ENCODE measurements at places on chromosomes 16 and 17. TPM values are rescaled to one million over a fixed set of nuclear protein-coding genes. Genes with fewer than 3 reads are reported as not detected.
A peak's percentile ranks its signal among the peaks of the same experiment; 100 is the strongest.

- peak; percentile 64 for DNase-seq
Measured at GRCh38 chr17:81510785-81511553, 1.6 kb downstream of the ACTG1 start.

TMEM92 gene
- total RNA-seq: not detected

HID1 gene
- total RNA-seq: 7.6 TPM

DNA sequence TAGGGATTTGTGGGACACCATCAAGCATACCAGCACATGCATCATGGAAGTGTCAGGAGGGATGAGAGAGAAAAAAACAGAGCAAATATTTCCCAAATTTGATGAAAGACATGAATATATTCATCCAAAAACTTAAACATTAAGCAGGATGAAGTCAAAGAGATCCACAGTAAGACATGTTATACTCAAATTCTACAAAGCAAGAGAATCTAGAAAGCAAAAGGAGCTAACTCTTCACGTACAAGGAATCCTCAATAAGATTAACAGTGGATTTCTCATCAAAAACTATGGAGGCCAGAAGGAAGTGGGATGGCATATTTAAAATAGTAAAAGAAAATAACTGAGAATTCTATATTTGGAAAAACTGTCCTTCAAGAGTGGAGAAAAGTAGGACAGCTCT, 374.8 kb downstream of the ZFHX3 start:
- DNase-seq: no peak

ORC6 gene
- 1.5 TPM for total RNA-seq

DNA sequence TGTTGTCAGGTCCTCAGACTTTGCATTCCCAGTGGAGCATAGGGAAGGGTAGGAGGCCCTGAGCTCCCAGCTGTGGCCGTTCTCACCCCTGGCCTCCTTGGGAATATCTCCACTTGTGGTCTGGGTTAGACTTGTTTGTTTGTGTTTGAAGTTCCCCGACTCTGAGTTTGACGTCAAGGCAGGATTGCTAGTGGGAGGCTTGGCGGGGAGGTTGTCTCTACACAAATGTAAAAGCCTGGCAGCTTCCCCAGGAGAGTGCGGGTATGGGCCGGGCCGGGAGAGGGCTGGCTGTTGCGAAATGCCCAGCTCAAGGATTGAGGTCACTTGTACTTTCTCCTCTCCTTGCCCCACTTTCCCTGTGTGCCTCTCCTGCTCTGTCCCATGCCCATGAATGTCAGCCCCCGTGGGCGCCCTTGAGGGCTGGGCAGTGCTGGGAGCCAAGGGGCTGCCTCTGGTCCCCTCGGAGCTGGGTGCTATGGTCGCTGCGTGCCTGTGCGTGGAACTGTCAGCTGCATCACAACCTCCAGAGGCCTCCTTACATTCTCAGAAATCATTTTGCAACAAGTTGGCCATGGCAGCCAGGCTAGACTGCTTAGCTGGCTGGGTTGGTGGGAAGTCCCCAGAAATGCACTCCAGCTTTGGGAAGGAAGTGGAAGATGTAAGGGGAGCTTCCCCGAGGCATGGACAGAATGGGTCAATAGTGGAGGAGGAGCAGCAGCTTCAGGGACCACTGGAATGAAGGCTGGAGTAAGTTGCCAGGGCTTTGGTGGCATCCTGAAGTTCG, 84.3 kb downstream of the KSR1 start:
- DNase-seq: peak; percentile 84

CMTM2 gene
- not detected for total RNA-seq

DNA sequence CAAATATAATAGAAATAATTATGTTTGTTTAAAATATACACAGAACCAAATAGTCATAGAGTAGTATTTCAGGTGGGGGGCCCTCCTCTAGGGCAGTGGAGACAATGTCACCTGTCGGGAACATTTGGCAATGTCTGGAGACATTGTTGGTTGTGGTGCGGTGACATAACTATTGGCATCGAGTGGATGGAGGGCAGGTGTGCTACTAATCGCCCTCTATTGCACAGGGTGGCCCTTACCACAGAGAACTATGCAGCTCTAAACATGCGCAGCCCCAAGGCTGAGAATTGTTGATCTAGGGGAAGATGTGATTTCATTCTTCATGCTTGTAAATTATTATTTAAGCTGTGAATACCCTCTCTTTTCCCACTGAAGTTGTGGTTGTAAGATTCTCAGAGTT, 594.0 kb downstream of the WWOX start:
- no peak for DNase-seq

CIITA gene
- total RNA-seq: 6.4 TPM

DNA sequence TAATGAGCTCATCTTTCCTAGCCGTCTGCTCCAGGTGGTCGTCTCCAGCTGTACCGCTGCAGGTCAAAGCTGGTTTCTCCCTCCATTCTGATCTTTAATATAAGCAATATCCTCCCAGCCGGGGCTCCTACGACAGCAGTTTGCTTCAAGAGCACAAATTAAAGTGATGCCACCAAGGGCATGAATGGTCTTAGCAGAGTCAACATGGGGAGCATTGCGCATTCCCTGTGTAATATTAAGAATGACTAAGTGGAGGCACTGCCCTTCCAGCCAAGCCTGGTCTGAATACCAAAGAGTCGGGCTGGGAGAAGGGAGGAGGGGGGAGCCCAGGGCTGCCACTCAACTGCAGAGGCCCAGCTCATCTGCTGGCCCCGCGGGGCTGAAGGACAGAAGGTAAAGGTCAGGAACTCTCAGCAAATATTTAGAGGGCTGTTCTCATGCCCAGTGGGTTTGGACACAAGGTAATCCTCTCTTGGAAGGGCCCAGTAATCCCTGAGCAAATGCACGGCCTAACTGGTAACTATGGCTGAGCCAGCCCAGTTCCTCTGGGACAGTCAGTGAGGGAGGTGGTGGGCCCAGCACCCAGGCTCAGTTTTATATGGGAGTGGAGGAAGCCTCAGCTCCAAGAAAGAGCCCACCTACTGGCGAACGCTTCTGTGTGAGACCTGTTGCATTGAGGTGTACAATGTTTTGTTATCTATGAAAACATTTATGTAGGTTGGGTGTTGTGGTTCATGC, 121.2 kb downstream of the IRX3 start:
- DNase-seq: no peak

DNA sequence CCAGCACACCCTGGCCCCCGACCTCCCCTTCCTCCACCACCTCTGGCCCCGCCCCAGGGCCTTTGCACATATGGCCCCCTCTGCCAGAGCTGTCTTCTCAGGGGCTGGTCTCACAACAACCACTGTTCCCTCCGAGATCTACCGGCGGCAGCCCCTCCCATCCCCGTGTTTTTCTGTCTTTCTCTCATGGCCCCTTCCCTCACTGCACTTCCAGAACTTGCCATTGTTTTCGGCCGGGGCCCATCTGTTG, 30.2 kb downstream of the ZFPM1 start:
- no peak for DNase-seq

SNF8 gene
- 105 TPM for total RNA-seq

TMEM204 gene
- total RNA-seq: 20.2 TPM

DNA sequence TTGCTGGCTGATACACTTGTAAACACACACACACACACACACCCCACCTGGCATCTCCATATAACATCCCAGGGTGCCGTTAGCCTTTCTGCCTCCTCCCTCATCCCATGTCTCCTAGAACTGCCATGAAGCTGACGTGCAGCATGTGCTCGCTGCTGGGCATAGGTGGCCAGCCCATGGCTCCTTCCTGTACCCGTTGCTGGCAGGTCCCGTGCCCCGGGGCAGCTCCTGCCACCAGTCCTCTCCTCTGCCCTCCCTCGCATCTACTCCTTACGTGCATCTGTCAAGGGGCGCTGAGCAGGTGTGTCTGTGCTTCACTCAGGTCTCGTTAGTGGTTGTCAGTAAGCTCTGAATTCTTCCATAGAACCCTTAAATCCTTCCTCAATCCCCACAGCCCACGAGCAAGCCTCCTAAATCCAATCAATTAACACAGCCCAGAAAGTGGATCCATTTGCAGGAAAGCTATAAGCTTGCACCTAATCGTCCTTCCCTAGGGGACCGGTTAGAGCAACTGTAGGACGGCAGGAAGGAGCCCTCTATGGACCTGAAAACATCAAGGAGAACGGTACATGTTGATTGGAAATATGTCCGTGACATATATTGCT, 218.1 kb upstream of the FOXF1 start:
- no peak for DNase-seq

RNF222 gene
- not detected for total RNA-seq

- no peak for DNase-seq
Measured at GRCh38 chr17:66855204-66855603, 20.3 kb downstream of the CACNG5 start.

- no peak for DNase-seq
Measured at GRCh38 chr17:59488805-59489204, 76.6 kb upstream of the DHX40 start.

DNA sequence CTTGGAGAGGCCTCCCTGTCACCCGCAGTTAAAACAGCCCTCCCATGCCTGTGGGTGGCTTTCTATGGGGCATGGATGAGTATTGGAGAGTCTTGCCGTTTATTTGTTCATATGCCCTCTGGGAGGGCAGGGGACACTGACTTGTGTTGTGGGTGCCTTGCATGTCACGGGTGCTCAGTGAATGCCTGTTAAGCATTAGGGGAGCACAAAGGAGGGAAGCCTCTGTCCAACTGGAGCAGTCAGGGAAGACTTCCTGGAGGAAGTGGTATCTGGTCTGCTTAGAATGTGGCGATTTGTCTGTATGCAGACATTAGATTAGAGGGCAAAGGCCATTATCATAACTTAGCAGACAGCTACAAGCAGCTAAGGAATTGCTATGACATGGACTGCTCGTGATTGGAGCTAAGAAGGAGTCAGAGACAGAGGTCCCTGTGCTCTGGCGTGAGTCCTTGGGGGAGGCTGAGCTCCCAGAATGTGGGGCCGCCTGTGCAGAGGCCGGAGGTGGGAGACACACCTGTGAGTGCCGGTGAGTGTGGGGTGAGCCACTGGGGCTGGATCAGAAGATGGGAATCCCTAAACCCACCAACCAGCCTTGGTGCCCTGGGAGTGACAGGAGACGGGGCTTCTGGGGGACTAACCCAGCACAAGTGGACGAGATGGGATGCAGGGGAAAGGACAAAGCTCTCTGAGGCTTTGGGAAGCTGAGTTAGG, 286.1 kb downstream of the SEC14L1 start:
- no peak for DNase-seq

- DNase-seq: no peak
Measured at GRCh38 chr17:8377422-8377821, 918 bp upstream of the KRABD2 start.

- no peak for DNase-seq
Measured at GRCh38 chr16:23398987-23399805, 53.8 kb downstream of the COG7 start.

DNA sequence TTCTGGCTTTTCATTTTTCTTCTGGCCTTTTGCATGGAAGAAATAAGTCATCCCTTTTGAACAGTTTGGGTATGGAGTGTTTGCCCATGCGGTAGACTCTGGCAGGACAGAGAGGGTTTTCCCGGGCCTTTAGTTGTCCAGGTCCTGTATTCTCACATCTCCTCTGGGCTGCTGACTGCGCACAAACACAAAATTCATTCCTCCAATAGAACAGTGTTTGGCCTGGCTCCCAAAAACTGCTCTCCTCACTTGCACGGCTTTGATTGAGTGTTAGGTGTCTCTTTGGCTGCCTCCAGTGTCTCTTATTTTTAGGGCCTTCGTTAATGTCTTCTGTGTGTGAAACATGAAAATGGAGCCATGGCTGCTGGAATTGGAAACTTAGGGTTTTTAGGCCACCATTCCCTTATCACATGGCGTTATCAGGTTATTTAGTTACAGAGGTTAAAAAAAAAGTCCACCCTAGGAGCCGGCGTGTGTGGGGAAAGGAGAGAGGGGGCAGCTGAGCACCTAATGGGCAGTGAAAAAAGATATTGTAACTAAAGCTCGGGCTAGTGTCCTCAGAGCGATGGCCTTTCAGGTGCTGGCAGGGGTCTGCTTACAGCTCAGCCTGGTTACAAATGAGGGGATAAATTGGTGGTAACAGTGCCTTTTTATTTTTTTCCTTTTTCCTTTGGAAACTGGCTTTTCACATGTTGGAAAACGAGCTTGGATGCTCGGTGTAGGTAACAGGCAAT, 47.3 kb downstream of the PRKCA start:
- no peak for DNase-seq

CTRB1 gene
- total RNA-seq: 3.7 TPM

- no peak for DNase-seq
Measured at GRCh38 chr17:44014133-44014436, 678 bp downstream of the TMEM101 start.

SULT1A3 gene
- total RNA-seq: 10.7 TPM

GRCh38 chr17:31788956-31789355, 70.1 kb downstream of the COPRS start:
- no peak for DNase-seq

DNA sequence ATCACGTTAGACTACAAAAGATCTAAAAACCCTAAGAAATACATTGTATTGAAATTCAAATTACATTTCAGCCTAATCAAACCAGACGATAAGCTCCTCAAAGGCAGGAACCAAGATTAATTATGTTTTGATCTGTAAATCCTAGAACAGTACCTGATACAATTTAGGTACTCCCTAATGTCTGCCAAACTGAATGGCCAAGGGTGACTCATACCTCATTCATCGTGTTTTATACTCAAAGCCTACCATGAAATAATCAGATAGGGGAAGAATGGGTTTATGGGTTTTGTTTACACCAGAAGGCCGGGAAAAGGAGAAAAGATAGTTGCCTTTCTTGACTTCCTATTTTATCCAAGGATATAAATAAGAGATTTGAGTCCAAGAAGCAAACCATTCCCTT, 19.3 kb downstream of the MMD start:
- DNase-seq: no peak

DNA sequence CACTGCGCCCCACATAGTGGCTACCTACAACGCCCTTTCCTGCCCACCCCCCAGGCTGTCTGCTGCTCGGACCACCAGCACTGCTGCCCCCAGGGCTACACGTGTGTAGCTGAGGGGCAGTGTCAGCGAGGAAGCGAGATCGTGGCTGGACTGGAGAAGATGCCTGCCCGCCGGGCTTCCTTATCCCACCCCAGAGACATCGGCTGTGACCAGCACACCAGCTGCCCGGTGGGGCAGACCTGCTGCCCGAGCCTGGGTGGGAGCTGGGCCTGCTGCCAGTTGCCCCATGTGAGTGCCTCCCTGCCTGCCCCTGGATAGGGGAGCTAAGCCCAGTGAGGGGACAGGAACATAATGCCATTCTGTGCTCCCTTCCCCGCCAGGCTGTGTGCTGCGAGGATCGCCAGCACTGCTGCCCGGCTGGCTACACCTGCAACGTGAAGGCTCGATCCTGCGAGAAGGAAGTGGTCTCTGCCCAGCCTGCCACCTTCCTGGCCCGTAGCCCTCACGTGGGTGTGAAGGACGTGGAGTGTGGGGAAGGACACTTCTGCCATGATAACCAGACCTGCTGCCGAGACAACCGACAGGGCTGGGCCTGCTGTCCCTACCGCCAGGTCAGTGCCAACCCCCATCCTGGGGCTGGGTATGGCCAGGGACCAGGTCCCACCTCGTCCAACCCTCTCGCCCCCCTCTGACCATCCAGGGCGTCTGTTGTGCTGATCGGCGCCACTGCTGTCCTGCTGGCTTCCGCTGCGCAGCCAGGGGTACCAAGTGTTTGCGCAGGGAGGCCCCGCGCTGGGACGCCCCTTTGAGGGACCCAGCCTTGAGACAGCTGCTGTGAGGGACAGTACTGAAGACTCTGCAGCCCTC, 7.1 kb downstream of the GRN start:
- no peak for DNase-seq

- no peak for DNase-seq
Measured at GRCh38 chr17:17963694-17964436, 8.3 kb downstream of the TOM1L2 start.

Measured in heart left ventricle (tissue), 16 donors.